ENCODE measurements at places on chromosomes 6 and 20.

DNA sequence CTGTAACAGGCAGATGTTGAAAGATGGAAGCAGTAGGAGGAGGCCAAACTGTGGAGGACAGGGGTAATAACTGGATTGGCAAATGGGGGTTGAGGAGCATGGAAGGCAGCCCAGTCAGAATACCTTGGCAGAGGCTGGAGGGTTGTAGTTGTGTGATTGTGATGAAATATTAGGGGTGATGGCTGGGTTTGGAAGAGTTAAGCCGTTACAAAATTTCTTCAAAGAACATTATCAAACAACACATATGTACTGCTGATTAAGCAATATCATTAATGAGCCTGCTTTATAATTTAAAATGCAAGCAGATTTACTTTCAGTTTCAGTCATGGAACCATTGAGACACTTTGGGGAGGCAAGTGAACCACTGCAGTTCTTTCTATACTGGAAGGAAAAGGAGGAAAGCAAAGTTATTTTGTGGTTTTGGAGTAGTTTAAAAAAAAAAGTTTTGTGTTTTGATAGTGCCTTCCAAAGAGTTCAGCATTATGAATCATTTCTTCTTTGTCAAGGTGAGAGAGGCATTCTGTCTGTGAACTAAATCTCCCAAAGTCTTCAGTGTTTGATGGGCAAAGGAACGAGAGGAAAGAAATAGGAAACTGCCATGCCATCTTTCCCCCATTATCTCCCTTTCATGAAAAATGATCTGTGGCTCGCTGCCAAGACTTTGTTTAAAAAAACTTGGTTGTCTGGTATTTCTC lies 20.7 kb downstream of the FOXO3 start:
- peak; percentile 93 for DNase-seq

DNA sequence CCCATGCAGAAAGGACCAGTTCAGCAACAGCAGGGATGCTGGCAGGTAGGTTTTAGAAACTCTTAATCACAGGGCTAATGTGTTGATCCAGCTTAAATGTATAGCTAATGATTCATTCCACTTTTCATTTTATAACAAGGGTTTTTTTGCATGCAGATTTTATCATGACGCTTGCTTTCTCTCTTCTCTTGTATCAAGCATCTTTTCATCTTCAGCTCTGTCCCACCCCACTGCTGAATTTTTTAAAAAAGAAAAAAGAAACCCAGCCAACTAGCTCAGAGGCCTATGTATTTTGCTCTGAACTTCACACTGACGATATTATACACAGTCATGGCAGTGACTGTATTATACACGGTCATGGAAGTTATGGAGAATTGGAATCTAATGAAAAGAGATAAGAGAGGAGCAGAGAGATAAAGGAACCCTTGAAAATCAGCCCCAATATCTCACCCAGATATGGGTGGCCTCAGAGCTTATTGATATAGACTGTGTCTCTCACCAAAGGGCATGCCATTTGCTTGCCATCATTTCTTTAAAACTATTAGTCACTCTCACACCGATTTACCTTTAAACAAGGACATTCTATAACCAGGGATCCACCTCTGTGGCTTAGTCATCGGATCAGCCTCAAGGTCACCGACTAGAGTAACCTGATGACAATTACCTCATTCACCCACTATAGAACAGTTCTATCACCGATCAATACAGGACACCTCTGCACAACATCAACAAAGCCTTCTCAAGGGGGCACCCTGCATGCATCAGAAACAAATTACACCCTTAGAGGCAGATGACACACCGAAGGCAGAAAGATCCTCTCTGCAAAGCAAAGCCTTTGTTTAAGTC lies 222.0 kb downstream of the ATXN1 start:
- DNase-seq: no peak

DNA sequence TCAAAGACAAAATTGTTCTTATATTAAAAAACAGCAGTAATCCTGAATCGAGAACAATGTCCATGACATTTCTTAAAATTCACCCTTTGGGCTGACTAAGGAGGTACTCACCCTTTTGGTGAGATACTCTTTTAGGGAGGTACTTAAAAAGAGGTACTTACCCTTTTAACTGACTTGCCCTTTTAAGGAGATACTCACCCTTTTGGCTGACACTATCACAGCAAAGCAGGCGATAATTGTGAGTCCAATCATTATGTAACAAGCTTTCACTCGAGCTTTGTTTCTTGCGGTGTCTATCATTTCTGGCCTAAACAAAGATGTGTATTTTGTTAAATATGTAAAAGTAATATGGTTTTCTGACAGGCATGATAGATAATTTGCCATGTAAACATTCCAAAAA lies 3.7 kb downstream of the FAM162B start:
- DNase-seq: no peak

DNA sequence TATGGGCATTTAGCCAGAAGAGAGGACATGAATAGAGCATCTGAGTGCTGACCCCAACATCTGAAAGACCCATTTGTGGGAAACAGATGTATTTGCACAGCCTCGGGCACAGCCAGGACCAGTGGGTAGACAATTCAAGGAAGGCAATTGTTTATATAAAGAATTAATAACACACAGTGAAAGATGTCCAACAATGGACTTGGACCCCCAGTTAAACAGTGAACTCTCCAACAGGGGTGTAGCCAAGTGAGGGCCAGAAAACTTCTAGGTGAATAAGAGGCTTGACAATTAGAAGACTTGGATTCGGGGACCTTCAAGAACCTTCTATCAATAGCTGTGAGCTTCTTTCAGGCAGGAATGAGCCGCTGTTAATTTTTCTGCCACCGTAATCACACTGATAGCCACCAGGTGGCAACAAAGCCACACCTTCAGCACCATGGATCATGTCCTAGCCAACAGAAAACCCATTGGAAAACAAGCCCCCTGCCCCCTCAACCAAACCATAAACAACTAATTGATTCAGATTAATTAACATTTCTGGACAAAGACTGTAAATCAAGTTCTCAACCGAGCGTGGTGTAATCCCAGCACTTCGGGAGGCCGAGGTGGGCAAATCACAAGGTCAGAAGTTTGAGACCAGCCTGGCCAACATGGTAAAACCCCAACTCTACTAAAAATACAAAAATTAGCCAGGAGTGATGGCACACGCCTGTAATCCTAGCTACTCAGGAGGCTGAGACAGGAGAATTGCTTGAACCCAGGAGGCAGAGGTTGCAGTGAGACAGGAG lies 8.8 kb upstream of the SRSF6 start:
- DNase-seq: no peak

GRCh38 chr6:26607434-26608230 lies 10.9 kb downstream of the ABT1 start:
- DNase-seq: peak; percentile 55

- DNase-seq: no peak
Observed at GRCh38 chr6:96249755-96250154, 234.0 kb downstream of the FUT9 start.

GRCh38 chr20:38355161-38356012 lies 9.1 kb downstream of the LBP start:
- DNase-seq: no peak

GRCh38 chr6:32964776-32965175 lies 3.6 kb upstream of the BRD2 start:
- DNase-seq: no peak

DNA sequence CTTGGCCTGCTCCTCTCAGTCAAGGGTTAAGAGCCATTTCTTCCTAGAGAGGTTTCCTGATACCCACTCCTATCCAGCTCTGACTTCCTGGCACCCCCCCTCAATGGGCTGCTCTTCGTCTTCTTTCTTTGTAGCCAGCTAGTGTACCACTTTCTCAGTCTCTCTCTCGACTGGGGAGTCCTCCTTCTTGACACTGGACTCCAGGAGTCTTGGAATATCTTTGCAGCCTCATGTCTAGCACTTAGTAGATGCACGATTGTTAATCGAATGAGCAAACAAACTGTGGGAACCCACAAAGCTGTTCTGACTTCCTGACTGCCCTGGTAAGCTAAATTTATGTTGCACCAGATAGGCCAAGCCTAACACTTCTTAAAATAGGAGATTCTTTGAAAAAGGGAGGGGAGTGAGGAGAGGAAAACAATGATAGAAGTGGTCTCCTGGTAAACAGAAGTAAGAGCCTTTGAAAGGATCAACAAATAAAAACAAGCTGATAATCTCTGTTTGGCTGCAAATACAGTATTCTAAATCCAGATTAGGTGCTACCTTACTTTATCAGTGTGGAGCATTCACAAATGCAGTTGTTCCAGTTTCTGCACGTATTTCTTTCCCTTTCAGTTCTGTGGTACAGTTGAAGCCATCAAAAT lies 160.1 kb upstream of the CITED2 start:
- no peak for DNase-seq

- DNase-seq: no peak
Observed at GRCh38 chr20:55515832-55516231, 489.5 kb downstream of the CBLN4 start.

- no peak for DNase-seq
Observed at GRCh38 chr6:136052031-136052430, 198.1 kb downstream of the MTFR2 start.

DNA sequence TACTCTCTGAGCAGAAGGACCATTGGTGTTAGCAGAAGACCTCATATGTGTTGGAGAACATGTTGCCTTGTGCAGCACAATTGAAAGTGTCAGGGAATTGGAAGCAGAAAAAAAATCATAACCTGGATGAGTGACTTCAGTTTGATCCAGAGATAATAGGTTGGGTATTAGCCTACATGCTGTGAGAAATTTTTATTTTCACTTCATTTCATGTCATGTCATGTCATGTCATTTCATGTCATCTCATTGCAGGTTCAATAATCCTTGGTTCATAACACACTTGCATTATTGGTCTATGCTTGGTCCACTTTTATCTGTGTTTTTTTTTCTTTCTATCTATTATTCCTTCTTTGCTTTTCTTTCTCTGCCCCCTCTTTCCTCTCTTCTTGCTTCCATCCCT lies 34.3 kb downstream of the AKAP7 start:
- no peak for DNase-seq

- no peak for DNase-seq
Observed at GRCh38 chr6:47524136-47524845, 46.7 kb downstream of the CD2AP start.

DNA sequence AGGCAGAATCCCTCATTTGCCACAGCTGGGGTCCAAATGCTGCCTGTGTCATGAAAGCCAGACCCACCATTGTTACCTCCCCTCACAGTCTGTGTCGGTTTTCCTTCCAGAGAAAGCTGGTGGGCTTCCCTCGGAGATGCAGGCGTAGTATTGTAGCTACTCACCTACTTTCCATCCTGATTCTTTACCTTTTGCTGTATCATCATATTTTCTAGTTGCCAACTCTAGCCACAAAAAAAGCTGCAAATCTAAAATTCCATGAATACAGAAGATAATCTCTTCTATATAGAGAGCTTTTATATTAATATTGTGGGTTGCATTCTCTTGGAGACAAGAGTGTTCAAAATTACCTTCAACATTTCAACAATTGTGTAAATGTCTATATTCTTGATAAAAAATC lies 98.0 kb upstream of the LAMP5 start:
- no peak for DNase-seq
